ENCODE measurements at places on chromosomes 13 and 19.

- no peak for DNase-seq
Measured at GRCh38 chr13:29067306-29067945, 247.3 kb downstream of the MTUS2 start.

DNA sequence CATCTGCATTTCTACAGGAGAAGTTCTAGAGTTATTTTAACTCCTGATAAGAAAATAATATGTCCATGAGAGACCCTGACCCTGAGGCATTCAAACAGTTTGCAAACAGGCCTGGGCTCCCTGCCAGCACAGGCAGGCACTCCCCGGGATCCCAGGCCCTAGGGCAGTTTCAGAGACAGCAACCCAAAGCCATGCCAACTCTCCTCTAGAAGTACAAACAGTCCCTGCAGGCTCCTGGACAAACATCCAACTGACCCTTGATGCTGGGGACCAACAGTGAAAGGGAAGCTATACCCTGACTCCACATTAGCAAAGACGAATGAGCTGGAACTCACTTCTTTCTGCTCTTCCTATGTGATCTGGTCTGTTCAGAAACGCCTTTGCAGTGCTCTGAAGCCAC, 44.8 kb downstream of the CCDC70 start:
- DNase-seq = no peak

DNA sequence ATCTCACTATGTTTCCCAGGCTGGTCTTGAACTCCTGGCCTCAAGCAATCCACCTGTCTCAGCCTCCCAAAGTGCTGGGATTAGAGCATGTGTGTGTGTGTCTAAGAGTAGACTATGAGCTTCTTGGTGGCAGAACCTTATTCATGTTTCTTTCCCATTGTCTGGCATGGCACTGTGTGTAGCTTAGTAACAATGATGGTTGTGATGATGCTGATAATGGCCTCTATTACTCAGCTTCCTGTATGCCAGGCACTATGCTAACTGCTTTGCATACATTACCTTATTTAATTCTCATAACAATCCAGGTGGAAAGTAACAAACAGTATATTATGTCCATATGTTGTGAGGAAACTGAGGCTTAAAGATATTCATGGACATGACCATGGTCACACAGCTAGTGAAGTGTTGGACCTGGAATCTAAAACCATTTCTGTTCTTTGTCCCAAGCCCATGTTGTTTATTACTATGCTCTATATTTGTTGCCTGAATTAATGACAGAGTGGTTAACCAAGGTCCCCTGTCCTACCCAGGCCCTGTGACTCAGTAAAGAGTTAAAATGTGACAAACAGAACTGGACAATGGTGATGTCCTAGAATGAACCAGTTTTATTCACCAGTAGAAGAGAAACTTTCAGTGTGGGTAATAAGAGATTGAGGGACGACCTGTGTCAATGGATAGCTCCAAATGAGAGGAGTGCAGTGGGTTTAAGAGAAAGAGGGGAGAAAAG, 109.6 kb downstream of the KLF5 start:
- no peak for DNase-seq

GRCh38 chr13:106555631-106556328, 12.2 kb downstream of the ARGLU1 start:
- no peak for DNase-seq

- no peak for DNase-seq
Measured at GRCh38 chr19:50195224-50195623, 8.2 kb upstream of the MYH14 start.

GRCh38 chr19:2013683-2013961, 1.9 kb downstream of the BTBD2 start:
- no peak for DNase-seq

DNA sequence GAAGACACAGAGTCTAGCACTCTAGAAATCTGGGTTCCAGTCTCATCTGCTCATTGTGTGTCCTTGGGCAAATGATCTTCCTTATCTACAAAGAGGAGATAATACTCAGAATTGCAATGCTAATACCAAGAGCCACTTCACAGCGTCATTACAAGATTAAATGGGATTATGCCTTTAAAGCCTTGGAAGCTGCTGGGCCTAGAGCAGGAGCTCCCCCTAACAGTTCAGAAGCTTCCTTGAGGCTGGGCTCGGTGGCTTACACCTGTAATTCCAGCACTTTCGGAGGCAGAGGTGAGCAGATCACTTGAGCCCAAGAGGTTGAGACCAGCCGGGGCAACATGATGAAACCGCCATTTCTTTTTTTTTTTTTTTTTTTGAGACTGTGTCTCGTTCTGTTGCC, 27.6 kb downstream of the AP2S1 start:
- DNase-seq = no peak

GRCh38 chr13:84405286-84405685, 523.0 kb upstream of the SLITRK1 start:
- no peak for DNase-seq

DNA sequence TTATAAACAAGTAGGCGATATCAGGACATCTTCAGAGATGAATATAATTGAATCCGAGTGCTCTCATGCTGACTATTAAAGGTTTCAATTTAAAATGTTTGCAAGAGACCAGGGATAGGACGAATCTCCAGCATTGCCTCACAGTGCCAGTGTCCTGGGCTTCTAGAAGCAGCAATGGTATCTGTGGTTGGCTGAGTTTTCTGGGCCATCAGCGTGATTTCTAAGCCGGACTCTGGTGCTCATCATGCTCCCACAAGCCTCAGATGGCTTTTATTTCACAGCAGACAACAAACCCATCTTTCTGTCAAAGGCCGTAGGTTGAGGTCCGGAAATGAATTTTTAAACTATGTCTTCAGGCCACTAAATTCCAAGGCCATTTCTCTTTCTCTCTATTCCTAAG, 187.7 kb downstream of the FOXO1 start:
- no peak for DNase-seq

DNA sequence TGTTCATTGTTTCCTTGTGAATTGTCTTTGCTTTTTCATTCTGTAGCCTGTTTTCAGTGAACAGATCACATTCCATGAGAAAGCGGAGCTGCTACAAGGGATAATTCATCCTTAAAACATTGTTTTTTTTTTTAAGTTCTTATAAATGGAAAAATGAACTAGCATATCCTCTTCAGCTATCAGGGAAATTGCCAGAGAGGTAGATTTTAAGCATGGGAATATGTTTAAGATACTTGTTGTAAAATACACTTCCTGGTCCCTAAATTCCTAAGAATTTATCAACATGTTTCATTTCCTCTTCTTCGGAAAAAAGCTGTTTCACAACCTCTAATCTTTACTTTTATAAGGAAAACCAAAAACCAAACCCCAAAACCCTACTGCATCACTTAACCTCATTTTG, 238.0 kb downstream of the POSTN start:
- DNase-seq = no peak

GRCh38 chr19:2375353-2376121, 15.5 kb downstream of the TMPRSS9 start:
- DNase-seq = no peak

GRCh38 chr13:58858870-58859371, 1227.4 kb downstream of the PCDH17 start:
- no peak for DNase-seq

DNA sequence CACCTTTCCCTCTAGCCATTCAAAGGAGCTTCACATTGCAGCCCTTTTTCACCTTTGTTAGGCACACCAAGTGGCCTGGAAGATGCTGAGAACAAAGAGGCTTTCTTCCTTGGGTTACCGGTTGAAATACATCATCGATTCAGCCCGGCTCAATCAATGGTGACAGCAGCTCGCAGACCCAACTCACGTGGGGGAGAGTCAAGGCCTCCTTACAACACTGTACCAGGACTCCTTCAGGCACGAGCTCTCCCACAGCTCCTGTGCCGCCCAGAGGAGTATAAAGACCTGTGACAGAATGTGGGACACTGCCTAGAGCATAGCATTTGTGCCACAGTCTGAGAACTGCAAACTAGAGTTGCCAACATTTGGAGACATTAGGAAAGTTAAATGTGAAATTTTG, 3.9 kb upstream of the LRRC63 start:
- no peak for DNase-seq
